GM12878 (cell line): ENCODE measurements at places on chromosomes 6 and 20. TPM values are rescaled to one million over a fixed set of nuclear protein-coding genes. Genes with fewer than 3 reads are reported as not detected.

DNA sequence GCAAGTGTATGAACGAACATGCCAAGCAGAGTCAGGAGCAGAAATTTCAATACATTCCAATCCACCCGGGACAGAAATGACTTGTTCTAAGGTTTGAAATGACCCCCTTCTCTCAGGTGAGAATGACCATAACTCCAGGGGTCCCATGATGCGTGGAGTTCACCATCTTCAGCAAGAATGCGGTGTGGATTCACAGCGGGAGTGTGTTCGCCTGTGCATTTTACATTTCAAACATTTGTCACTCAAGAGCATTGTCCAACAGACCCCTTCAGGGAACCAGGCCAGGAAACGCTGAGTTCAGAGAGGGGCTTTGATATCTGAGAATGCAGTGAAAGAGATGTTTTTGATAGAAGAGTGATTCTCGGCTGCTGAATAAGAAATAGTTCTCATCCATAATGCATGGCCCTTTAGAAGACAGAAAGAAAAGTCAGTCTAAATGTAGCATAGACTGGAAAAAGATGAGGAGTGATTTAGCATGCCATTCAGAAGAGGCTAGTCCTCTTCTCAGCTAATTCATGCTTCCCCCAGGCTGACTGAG, 200.3 kb upstream of the KCNG1 start:
- DNase-seq: no peak

DNA sequence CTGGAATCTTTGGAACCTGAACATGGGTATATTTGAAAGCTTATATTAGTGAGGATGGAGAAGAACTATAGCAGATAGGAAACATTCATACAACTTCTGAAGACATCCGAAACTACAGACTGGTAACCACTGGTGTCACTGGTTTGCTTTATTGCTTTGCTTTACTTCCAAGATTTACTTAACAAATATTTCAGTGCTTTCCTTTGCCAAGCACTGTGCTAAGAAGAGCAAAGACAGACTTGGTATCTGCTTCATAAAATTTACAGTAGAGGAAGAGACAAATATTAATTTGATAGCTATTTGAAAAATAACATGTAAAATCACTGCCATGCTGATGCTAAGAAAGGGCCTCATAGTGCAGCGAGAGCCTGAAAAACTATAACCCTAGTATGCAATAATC, 1.8 kb downstream of the TPD52L1 start:
- DNase-seq: no peak

- peak; percentile 51 for DNase-seq
Measured at GRCh38 chr20:10359621-10360040, 74.4 kb downstream of the MKKS start.

DNA sequence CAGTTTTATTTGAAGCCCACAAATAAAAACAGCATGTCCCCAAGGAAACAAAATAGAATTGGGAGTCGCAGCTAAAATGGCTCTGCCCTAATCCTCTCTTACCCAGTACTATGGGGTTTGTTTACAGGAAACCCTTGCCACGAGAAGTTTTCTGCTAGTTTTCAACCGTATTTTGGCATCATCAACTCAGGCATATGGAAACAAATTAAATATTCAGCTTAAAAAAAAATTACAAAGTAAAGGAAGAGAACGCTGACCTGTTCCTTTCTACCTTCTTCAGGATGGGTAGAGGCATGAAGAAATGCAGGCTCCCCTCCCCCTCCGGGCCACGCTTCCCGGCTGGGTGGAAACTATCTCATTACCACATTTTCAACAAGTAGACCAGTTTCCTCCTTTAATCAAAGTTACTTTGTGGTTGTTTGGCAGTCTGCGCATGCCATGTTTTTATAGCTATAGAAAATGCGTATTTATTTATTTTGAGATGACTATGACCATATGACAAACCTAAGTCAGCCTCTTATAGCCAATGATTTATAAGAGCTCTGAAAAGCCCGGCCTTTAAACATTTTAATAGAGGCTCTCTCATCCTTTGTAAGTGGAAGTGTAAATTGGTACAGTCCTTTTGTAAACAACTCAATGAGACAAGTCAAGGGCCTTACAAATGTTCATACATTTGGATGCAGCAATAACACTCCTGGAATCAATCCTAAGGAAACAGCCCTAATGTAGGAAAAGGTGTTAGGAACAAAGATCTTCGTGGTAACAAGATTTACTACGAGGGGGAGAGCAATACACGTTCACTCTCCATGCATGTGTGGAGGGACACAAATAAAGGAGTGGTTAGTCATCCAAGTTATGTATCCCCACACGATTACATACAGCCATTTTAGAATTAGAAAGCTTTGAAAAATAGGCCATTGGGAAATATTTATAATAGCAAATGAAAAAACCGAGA, 16.1 kb upstream of the ZNF217 start:
- no peak for DNase-seq

DNA sequence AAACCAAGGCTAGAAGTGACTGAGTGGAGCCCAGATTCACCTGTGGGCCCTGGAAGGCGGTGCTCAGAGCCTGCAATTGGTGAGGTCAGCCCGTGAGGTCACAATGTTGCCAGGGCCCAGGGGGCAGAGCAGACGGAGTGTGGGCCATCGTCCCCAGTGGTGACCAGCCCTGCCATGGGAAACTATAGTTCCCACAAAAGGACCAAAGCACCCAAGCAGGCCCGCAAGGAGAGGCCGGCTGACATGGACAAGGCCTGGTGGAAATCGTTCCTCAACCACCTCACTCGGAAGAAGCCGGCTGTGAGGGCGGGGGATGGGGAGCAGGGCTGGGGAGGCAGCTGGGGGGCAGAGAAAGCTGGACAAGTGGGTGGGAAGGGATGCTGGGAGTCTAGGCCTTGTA, at the start of gene C20orf144:
TSS of gene C20orf144 (plus strand) at position 156 of the 400 bp plus-strand sequence. CDS start at position 175, 19 bp downstream.
- no peak for DNase-seq

TUBB1 gene
- not detected in 2 replicates for total RNA-seq
